ENCODE measurements at places on chromosomes 16 and 17.

GRCh38 chr16:10729104-10730048 lies 14.3 kb upstream of the NUBP1 start:
- DNase-seq, result peak; percentile 74

- DNase-seq, result no peak
These were observed 26.9 kb downstream of the IFT140 start for GRCh38 chr16:1584926-1585484.

DNA sequence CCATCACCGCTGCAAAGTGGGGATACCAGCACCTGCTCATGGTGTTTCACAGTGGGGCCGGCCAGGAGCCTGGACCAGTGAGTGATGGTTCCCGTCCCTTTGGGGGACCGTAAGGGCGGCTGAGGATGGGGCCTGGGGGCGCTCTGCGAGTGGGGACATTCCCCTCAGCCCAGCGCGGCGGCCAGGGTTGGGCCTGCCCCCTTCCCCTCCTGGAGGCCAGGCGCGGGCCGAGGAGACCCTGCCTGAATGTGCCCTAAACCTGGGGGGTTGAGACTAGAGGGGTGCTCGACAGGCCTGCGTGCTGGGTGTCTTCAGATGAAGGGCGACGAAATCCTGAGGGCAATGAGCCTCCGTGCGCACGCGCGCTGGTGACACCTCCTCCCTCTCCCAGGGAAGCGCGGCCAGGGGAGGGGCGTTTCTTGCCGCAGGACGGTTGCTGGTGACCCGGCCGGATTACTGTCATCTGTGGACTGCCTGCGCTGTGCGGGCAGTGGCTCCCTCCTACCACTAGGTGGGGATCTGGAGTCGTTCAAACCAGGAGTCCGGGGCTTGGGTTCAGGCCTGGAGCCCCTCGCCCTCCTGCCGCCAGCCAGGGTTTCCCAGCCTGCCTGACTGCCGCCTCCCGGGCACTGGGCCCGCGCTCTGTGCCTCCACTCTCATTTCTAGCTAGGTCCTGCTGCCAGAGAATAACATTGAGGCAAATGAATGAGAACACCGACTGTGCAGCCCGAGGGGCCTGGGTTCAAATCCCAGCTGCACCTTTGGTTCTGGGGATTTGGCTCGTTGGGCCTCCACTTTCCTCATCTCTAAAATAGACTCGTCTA lies 17.1 kb downstream of the TBX2 start:
- peak; percentile 98 for DNase-seq

GRCh38 chr16:81006211-81006812 lies 373 bp downstream of the CMC2 start:
- DNase-seq, result peak; percentile 17

DNA sequence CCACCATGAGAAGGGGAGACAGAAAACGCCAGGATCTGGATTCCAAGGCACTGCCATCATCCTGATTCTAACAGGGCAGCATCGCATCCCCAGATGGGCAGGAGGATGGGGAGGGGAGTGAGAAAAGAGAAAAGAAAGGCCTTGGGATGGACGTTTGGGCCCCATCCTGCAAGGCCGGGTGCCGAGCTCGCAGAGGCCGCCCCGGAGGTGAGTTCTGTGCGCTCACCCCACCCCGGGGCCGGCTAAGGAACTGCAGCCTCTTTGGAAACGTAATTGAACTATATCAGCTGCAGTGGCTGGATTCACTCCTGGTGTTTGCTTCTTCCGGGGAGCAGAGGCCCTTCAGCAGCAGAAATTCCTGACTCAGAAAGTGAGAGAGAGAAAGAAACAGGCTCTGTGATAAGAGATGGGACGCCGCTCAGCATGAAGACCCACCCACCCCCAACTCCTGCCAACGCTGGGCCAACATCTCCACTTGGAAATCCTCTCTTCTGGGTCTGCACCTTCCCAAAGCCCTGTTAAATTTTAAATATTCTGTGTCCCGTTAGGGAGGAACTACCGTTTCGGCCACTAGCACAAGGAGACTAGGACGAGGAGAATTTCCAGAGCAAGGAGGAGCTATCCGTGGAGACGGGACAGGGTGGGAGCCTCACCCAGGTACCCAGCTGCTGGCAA lies 8.5 kb upstream of the SSTR2 start:
- DNase-seq, result peak; percentile 90

Data from HTR-8/SVneo (cell line).